ENCODE measurements at places on chromosomes 3 and 15.

DNA sequence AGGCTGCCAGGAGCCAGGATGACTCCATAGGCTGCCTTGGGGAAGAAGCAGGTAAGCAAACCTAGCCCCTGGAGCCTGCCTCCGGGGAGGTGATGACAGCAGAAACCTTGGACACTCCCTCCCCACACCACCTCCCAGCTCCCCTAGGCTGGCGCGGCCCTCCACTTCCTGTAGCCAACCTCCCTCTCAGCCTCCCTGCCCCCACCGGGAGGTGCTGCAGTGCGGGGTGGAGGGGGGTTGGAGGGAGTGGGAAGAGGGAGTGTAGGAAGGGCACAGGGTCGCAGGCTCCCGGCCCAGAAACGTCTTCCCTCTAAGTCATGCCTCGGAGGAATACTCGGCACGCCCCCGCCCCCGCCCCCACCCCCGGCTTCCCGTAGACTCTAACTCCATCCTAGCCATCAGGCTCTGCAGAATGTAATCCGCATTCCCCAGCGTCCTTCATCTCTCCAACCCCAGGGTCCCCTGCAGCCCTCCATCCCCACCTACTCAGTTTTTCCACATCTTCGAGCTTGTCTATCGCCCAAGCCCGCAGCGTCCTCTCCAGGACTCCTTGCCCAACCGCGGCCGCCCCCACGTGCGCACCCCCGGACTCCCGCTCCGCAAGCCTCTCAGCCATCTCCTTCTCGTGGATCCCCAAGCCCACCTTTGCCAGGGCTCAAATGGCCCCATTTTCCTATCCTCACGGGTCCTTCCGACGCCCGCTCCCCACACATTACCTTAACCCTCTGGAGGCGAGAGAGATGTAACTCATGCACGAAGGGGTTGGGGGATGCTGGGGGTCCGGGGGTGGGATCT, 528 bp downstream of the LPCAT4 start:
- no peak for DNase-seq

DNA sequence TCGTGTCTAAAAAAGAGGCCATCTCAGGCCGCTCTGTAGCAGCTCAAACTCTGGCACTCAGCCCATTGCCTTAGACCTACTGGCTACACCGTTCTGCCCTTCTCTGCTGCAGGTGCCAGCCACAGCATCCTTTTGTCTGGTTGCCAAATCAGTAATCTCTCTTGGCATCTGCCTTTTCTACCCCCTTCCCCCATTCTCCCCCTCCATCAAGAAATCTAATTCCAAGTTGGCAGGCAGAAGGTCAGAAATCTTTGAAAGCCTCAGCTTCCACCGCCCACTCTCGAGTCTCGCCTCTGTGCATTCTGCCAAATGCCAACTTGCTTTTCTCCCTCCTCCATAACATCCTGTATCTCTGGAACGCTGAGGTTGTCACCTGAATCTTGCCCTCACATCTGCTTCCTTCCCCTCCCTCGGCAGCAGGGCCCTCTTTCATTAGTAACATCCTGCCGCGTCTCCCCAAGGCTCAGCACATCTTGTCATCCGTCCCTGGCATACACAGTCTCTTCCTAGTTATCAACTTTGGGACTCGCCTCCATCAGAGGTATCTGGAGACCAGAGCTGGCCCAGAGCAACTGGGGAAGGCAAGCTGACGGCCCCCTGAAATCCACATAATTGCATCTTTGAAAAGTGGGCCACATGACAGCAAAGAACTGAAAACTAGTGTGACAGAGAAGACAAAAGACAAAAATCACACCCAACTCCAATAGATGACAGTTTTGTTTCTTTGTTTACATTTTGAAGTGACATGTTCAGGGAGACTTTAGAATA, 312.0 kb upstream of the CCDC54 start:
- DNase-seq = no peak

DNA sequence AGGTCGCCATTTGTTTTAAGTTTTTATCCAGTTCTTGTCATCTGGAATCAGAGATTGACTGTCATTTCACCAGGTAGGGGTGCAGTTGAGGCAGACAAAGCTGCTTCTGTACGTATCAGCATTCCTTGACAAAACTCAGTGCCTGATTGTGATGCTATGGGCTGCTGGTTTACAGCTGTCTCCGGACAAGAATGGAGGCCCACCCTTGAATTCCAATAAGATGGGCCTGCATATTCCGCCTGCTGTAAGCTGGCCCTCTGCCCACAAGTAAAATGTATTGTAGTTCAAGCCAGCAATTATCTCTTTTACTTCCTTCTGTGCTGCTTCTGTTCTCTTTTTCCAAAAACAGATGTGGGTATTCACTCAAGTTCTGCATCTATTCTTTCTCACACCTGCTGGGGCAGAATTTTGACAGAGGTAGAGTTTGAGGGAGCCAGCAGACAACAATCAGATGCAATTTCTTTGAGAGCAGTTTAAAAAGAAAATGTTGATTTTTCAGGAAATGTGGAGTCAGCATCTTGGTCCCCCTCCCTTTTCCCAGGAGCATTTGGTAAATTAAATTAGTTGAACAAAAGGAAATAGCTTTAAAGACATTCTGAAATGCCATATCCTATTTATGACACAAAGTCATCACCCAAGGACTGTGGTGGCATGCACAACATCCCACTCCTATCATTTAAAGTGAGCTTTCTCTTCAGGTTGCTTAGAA, 53.5 kb downstream of the IQCH start:
- DNase-seq = no peak

DNA sequence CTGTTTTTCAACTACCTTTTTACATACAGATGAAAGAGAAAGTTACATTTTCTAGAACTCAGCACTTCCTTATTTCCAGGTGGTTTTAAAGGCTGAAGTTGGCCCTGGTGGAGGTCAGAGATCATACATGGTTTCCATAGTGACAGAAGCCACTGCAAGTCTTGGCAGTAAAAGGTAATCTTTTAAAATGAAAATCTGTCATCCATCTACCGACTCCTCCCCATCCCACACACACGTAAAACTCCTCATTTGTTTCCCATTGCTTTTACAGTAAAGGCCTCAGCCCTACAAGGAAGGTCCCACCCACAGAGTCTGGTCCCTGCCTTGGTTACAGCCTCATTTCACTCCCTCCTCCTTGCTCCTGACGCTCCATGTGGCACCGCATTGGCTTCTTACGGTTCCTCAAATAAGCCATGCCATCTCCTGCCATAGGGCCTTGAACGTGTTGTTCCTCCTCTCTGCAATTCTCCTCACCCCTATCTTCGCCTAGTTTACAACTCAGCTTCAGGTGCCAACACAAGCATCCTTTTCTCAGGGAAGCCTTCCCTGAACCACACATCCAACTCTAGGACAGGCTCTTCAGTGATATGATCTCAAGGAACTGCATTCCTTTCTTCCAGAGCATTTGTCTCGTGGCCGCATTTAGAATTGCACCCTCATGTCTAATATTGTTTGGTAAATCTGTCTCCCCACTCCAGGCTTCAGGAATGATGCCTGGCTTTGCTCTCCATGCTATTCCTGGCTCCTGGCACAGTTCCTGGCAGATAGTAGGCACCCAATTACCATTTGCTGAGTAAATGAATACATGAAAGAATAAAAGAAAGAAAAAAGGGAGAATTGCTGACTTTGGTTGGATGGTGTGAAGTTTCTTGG, 2.6 kb downstream of the CYP19A1 start:
- DNase-seq = no peak

DNA sequence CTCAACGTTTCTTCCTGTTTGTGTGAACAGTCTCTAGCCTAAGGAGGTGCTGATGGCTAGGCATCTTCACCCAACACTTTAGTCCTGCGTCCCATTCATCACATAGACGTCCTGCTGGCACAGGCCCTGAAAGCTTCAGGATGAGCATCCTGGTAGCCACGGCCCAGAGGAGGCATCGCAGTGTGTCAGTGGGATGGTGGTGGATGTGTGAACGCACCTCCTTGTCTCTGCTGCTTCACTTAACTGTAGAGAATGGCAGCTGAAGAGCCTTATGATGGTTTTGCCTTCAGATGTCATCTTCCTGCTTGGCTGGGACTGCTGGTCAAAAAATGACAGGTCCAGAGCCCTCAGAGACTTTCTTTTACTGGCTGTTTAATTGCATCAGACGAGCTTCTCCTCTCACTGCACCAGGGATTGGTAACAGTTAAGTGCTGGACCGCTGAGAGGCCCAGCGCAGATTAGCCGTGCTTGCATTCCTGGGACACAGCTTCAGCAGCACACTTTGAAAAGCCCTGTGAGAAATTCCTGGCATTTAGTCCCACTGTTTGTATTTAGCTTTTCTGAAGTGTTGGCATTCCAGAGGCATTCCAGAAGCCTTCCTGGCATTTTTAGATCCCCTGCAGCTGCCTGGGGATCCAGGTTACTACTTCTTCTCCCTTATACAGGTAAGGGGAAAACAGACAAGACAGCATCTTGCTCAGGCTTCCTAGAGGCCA, 132.4 kb upstream of the PLXNA1 start:
- DNase-seq = no peak

- peak; percentile 33 for DNase-seq
Measured at GRCh38 chr15:39016706-39017105, 452.1 kb upstream of the RASGRP1 start.

DNA sequence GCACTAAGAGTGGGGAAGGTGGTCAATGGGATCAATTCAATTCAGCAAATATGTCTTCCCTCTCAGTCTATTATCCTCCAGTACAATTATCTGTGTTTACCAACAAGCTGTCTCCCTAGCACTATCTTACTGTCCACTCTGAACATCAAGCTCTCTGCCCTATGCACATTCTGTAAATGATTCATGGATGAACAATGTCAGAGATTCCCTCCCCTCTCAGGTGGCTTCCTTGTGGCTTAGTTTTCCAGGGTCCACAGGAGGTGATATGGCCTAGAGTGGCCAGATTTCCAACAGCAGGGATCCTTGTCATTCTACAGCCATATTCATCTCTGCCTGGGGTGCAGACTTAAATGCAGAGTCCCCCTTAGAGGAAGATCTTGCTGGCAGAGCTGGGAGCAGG, 225.1 kb downstream of the UACA start:
- no peak for DNase-seq

DNA sequence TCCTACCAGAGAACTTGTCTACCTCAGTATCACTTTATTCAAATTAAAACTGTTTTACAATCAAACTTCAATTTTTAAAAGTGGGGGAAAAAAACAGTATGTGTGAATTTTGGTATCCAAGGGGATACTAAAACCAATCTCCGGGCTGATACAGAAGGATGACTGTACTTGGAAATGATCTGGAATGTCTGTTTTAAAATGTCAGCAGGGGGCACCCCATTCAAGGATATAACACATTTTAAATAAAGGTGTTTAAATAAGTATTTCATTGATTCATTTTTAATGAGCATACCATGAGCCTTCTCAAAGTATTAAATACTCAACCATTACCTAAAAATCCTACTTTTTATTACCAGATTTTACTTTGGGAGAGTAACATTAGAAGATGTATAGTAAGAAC, 67.9 kb downstream of the ULK4 start:
- DNase-seq = no peak

- DNase-seq = no peak
Measured at GRCh38 chr15:51908316-51908715, 63.3 kb downstream of the LEO1 start.

DNA sequence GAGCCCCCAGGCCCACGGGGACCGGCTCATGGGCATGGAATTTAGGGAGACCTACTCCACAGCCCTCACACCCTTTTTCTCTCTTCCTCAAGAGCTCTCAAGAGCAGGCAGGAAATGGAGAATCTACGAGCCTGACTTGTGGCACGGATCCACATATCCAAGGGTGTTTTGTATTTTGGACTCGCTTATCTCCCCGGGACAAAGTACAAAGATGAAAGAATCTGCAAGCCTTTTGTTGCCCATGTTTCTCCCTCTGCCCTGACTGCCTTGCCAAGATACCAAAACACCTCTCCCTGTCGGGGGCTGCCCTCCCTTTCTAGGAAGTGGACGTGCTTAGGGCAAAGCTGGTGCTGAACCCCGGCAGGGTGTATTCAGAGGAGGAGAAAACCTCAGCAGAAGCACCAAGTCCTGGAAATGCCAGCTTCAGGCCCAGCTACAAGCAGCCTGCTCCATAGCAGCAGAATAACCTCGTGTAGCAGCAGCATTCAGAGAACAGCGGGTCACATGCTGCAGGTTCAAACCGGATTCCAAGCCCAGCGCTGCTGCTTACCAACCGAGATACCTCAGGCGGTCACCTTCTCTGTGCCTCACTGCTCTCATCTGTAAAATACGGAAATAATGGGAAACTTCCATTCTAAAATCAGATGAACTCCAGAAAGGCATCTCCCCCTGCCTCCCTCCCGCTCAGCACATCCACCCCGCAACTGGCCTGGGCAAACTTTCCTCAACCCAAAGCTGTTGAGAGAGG, 35.2 kb downstream of the DNASE1L3 start:
- no peak for DNase-seq

GRCh38 chr15:95086531-95087252, 855.3 kb downstream of the MCTP2 start:
- no peak for DNase-seq

- no peak for DNase-seq
Measured at GRCh38 chr3:30510596-30510995, 95.8 kb upstream of the TGFBR2 start.

DNA sequence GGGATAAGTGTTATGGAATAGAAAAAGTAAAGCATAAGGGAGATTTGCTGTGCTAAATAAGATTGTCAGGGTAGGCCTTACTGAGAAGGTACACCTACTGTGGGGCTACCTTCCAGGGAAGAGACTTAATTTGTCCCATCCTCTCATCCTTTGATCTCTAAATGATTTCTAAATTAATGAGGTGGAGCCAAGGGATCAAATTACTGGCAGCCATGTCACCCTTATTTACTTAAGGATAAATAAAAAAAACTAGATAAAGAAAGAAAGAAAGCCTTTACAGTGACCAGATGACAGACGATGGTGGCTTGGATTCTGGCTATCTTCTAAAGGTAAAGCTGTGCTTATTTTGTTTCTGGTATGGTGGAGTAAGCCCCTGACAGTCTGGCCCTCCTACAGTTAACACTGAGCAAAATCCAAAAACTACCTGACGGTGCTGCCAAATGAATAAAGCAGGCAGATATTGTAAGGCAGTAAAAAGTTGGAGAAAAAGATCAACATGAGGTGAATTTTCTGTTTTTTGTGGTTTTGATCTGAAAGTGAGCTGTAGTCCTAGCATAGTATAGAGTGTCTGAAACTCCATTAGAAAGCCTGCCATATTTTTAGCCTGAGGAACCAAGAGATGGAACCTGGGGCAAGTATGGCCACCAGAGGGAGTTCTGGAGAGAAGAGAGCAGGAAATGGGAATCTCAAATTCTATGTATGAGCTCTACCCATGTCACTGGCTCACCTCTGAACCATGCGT, 285.1 kb upstream of the MANF start:
- DNase-seq = peak; percentile 11
